ENCODE measurements at places on chromosomes 1 and 21.

GRCh38 chr21:44552136-44552535, 831 bp upstream of the KRTAP10-2 start:
- no peak for DNase-seq

DNA sequence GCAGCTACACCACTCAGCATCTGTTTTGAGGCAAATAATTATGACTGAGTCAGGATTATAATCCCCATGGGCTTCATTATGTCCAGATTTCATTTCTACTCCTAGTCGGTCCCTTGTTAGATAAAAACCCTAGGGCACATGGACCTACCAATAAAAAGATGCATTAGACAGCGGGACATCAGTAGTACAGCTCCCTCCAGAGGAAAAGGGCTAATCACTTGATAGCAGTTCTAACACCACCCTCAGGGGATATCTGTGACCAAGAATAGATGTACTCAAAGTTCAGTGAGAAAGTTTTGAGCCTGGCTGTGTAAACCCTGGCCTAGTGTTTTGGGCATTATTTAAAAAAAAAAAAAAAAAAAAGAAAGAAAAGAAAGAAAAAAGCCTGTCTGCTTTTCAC, 10.0 kb downstream of the GJA8 start:
- no peak for DNase-seq

GRCh38 chr1:221911714-221912113, 169.8 kb upstream of the DUSP10 start:
- DNase-seq, result no peak

GRCh38 chr1:230400007-230400344, 26.2 kb downstream of the PGBD5 start:
- DNase-seq, result no peak

DNA sequence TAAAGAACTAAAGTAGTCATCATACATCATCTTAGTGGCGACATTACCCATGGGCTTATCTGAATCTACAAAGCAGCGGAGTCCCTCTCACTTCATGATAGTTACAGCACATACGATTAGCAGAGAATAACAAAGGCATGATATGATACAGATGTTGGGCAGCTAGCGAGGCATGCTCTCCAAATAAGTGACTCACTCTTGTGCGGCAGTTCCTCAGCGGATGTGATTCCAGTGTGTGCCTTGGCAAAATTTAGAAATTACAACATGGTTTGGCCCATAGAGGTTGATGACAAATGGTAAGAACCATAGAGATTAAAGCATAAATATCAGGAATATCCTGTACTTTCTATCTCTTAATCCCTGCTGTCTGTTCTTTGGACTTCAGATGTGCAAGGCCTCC, 48.1 kb upstream of the PAXBP1 start:
- DNase-seq, result peak; percentile 63

GRCh38 chr21:35469498-35469897, 420.4 kb upstream of the RUNX1 start:
- DNase-seq, result no peak

GRCh38 chr1:66492424-66492823, 41.5 kb upstream of the SGIP1 start:
- DNase-seq, result no peak

GRCh38 chr1:107867897-107868296, 97.1 kb downstream of the VAV3 start:
- no peak for DNase-seq

DNA sequence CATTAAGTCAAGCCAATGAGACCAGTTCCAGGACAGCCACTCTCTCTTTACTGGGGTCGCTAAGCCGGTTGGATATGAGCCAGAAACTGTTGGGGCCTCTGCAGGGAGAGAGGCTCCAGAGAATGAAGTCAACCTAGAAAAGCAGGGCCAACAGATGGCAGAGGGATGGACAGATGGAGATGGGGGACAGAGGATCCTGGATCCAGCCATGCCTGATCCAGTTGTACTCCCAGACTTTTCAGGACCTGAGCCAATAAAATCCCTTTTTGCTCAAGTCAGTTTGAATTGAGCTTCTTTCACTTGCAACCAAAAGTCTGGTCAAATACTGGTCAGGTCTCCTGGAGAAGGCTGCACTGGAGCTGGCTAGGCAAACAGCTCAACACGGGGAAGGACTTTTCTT, 2.2 kb downstream of the DHCR24 start:
- no peak for DNase-seq

DNA sequence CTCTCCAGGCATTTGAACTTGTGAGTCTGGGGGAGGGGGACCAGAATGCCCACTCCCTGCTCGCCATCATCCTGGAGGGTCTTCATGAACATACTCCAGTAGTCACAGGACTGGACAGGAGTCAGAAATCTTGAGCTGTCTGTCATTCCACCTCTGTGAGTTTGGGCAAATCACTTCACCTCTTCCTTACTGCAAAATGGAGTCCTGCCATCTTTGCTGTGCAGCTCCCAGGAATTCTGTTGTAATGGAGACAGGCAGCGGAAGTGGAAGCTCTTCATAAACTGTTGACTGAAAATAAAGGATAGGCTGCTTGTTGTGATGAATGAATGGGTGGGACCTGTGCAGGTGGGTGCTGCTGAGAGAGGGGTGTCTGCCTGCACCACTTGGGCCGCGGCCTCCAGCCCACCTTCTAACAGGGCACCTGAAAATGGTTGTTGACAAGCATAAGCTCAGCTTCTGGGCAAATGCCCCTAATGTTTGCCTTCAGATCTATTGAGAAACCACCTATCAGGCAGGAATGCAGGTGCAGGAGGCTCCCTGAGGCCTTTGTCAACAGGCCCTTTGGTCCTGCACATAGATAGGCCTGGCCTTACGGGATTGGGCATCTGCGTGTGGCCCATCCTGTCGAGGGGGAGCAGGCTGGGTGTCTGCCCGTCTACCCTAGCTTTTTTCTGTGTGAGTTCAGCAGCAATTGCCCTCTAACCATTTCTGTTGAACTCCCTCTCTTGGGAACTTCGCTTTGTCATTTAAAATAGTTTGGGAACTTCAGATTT, 321.0 kb downstream of the RPS6KC1 start:
- no peak for DNase-seq

All from brain microvascular endothelial cell (primary cell).